IPS DF 6.9 (cell line): ENCODE measurements at places on chromosomes 3 and 15.

GRCh38 chr3:46536758-46537157 is 29.3 kb downstream of the LRRC2 start:
- no peak for DNase-seq

- DNase-seq: no peak
Measured at GRCh38 chr15:87528873-87529272, 727.7 kb downstream of the NTRK3 start.

- no peak for DNase-seq
Measured at GRCh38 chr3:18680758-18681157, 255.6 kb upstream of the SATB1 start.

GRCh38 chr3:197554196-197554561 is 1.6 kb downstream of the BDH1 start:
- no peak for DNase-seq

DNA sequence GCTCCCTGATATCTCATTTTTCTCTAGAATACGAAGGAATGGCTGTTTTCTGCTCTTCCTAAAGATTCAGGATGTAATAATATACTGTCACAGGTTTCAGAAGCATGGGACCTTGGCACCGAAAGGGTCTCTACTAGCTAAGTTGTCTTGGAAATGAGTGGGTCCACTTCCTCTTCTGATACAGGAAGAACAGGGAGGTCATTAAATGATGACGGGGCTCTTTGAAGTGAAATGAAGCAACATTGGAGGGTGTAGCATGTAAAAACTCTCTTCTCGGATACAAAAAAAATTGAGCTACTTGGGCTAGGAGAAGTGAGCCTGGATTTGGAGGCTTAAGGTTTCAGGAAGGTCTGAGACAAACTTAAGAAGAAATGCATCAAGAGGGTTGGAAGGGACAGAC is 349.8 kb upstream of the TPRG1 start:
- no peak for DNase-seq
